Stimulated activated effector memory CD8-positive, alpha-beta T cell treated with anti-CD3 and anti-CD28 coated beads, Interleukin-12 subunit alpha, Interleukin-12 subunit beta, amount 100 ng/mL, for 72 hours (primary cell): ENCODE measurements at places on chromosomes 6 and 20.
A peak's percentile ranks its signal among the peaks of the same experiment; 100 is the strongest.

DNA sequence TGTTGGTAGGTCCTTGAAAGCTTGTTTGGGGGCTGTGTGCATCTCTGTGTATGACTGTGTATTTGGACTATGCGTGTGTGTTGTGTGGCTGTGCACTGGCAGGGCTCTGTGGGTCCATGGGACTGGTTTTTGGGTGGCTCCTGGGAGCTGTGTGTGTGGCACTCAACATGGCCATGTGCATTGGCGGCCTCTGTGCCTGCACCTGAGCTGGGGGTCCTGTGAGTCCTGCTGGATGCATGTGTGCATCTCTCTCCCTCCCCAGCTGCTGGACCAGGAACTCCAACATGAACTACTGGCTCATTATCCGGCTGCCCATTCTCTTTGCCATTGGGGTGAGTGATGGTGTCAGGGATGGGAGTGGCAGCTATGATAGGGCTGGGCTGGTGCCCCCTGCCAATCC is 30.1 kb downstream of the GLP1R start:
- no peak for DNase-seq

GRCh38 chr6:1100269-1100668 is 211.6 kb upstream of the FOXQ1 start:
- DNase-seq, result no peak

DNA sequence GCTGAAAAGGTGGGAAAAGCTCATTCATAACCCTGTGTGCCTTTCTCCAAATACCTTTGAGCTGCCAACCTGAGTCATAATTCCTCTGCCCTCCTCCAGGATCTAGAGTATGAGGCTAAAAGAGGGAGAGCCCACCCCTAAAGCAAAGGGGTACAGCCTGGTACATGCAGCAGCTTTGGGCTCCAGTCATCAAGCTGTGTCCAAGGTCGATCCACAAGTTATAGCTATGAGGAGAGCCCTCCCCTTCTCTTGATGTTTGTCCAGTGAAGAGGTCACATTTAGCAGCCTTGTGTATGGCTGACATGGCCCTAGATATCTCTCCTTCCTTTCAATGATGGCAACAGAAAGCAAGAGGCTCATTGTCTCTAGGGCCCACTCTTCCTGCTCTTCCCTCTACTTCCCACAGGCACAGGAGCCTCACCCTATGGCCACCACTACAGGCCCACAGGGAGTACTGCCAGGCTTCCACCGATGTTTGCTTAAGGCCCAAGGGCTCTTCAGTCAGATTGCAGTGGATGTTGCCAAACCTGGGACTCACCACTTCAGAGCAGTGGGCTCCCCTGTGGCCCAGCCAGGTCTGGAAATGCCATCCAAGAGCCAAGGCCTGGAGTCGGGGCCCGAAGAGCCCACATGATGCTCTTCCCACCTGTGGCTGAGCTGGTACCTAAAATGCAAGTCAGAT is 176.8 kb downstream of the CD83 start:
- DNase-seq, result no peak

GRCh38 chr20:21083825-21084325 is 22.3 kb downstream of the LINC00237 start:
- no peak for DNase-seq

GRCh38 chr20:41437836-41438235 is 71.2 kb upstream of the EMILIN3 start:
- DNase-seq, result no peak

DNA sequence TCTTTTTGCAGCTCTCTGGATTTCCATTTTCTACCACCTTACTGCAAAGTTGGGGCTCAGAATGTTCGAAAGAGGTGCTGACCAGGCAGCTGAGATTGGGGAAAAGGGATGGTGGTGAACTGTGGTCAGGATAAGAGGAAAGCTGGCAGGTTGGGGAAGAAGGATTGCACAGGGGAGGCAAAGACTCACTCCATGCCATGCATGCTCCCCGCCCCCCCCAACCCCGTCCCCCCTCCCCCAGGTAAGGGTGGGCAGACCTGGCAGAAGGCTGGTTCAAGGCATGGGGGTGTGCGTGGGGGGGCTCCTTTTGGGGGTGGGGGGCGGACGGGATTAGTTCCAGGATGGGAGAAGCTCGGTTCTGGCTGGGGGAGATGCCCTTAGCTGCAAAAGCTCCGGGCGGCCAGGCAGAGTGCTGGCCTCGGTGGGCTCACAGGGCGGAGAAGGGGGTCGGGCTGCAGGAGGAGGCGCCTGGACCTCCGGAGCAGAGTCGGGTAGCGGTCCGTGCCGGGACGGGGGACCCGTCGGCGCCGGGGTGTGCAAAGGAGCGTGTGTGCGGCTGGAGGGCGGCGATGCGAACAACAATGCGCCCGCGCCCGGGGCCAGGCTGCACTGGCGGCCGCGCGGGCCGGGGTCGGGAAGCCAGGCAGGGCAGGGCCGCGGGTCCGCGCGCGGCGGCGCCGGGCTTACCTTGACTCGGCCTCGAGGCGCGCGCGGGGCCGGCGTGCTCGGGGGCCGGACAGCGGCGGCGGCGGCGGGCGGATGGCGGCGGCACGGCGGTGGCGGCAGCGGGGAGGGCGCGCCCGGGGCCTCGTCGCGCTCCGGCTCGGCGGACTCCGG is 880 bp downstream of the ADNP start:
- DNase-seq, result peak; percentile 72

DNA sequence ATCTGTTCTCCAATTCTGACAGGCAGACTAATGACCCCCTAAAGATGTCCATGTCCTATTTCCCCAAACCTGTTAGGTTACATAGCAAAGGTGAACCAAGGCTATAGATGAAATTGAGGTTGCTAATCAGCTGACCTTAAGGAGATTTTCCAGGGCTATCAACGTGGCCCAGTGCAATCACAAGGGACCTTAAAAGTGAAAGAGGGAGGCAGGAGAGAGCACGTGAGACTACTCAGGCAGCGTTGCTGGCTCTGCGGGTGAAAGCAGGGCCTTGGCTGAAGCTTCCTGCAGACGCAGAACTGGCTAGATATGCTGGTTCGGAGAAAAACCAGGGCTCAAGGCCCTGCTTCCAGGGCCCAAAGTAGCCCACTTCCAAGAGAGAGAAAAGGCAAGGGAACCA is 78.7 kb downstream of the NCOA7 start:
- no peak for DNase-seq

DNA sequence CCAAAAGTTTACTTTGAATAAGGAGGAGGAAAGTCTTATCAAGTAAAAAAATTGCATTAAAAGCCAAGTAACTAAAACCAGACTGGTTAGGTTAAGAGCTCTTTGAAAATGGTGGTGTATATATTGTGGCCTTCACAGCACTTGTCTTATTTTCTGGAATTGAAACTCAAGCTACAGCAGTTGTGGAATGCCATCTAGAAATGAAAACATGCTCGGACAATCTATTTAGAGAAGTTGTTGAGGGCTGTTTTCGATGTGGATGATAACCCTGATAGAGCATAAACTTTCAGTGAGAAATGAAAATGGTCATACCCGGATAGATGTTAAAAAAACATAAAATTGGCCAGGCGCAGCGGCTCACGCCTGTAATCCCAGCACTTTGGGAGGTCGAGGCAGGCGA is 47.0 kb downstream of the ARID1B start:
- DNase-seq, result no peak

DNA sequence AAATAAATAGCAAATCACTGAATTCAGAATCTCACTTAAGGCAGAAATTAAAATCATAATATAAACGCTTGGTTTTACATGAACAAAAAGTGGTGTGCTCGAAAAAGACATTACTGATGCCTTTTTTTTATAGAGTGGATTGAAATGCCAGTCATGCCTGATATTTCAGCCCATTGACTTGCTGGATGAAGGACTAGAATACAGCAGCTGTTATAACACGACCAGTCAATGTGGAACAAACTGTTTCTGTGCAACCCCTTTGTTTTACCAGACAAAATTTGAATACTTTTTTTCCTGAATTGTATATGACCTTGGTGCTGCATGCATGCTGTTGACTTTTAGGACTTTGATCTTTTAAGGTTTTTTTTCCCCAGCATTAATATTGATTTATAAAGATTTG is 150.0 kb downstream of the QKI start:
- DNase-seq, result no peak

GRCh38 chr20:52974179-52974594 is 2.0 kb downstream of the TSHZ2 start:
- DNase-seq, result no peak

GRCh38 chr20:35274172-35275092 is 3.5 kb downstream of the MMP24OS start:
- no peak for DNase-seq

GRCh38 chr20:24784607-24785006 is 164.5 kb upstream of the CST7 start:
- no peak for DNase-seq
